ENCODE measurements at places on chromosomes 6 and 20.

- no peak for DNase-seq
These were observed 44.5 kb downstream of the RAMACL start for GRCh38 chr6:166541876-166542579.

- no peak for DNase-seq
These were observed 11.4 kb downstream of the DDX27 start for GRCh38 chr20:49230561-49231133.

- no peak for DNase-seq
These were observed 140.7 kb downstream of the ESR1 start for GRCh38 chr6:151948002-151948743.

DNA sequence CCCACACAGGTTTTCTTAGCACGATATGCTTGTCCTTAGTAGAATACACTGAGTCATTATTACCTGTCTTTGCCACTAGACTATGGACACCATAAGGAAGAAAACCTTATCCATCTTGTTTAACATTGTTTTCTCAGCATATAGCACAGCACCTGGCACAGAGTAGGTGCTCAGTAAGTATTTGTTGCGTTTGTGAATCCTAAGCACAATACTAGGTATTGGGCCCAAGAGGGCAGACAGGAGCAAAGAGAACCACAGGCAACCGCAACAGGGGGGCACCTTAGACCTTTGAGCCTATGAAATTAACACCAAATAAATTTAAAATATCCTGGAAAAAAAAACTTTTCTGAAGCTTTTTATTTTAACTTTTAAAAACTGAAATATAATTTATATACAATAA, 3.7 kb upstream of the NCOA6 start:
- DNase-seq = no peak

DNA sequence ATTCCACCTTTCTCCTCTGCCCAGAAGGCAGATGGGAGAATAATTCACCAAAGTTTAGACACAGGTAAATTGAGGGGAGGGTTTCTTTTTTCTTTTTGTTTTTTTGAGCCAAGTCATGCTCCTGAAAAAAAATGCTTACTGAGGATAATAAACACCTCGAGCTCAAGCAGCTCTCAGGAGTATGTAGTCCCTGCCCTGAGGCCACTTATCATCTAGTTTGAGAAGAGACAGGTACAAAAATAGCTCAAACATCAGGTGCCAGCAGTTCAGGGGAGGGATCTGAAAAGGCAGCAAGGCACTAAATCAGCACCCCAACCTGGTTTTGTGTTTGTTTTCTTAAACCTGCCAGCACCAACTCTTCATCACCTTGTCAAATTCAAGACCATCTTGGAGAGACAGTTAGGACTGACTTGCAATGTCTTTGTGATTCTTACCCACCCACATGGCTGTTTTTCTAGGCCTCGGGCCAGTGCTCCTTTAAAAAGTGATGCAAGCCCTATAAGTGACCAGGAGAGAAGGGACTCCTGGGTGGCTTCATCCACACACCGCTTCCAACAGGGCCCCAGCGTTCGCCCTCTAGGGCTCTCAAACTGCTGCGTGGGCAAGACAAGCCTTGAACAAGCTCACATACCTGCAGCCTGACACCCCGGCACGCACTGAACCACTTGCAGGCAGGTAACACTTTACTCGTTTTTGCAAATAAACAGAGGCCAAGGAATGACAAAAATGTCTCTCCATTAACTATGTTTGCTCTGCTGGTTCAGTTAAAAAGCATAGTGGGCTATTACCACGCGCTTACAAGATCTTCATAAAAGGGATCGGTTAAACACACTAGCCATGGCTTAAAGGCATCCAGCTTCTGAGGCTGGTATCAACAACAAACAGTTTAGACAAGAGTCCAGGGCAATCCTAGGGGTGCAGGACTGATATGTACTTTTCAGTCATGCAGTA, 13.9 kb downstream of the JAG1 start:
- DNase-seq = no peak

DNA sequence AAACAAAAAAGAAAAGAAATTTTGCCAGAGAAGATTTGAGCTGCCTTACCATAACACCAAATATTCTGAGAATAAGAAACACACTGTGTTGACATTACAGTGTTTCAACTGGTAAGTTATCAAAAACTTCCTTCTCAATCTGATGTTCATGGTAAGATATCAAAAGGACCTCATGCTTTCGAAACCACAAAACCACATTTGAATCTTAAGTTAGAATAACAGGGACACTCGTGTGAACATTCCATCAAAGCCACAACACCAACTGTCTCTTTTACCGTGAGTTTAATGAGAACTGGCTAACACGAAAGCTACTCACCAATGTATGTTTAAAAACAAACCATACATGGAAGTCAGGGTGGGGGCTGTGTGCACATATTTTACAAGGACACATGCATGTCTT, 73.0 kb upstream of the OPRM1 start:
- no peak for DNase-seq

DNA sequence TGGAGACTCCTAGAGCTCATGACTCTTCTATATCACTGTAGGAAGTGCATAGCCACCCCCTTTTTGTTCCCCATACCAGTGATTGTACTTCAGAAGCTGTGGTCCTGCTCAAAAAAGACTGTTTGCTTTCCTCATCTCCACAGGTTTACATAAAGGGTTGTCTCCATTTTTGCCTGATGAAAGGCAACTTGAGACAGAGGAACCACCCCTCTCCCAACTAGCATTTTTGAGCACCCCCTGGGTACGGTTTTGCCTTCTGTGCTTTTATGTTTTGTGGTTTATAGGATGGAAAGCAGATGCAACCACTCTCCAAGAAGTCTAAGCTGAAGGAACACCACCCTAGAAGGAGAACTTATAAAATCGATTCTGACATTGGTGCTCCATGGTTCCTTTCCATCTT, 127.7 kb upstream of the SUPT3H start:
- no peak for DNase-seq

- DNase-seq = no peak
These were observed 249.1 kb downstream of the LY86 start for GRCh38 chr6:6837541-6838080.

DNA sequence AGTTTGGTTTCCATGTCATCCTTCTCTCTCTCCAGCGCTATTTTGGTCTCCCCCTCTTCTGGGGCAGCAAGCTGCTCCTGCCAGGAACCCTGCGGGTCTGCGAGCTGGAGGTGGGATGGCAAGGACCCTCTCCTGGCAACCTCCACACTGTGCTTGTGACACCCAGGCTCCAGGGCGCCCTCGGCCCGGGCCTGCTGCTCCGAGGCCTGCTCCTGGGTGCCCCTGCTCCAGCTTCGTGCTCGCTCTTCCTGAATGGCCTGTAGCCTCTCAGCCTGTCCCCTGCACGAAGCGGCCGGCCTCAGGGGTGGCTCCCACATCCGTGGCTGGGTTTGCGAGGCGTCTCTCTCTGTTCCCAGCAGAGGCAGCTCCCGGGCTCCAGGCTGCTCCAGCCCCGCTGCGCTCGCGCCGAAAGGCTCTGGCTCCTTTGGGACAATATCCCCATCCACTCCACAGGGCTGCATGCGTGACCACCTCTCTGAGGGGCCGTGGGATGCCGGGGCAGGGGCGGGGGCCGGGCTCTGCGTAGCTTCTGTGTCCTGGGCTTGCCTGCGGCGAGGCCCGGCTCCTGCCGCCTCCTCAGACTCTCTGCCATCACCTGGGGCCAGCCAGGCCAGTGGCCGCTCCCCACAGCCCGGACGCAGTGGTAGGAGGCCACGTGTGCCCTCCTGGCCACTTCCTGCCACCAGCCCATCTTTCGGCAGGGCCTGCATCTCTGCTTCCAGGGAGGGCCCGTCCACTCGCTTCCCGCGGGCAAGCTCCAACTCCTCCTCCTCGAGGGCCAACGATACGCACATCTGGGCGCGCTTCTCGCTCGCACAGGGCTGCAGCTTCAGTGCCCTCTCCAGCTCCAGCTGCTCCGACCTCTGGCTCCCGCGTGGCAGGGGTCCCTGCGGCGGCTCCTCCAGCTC, 68.9 kb downstream of the GINS1 start:
- no peak for DNase-seq

- DNase-seq = no peak
These were observed 6.0 kb downstream of the L3MBTL1 start for GRCh38 chr20:43513372-43513930.

GRCh38 chr6:73388800-73389512, 5.7 kb upstream of the DDX43 start:
- DNase-seq = peak; percentile 13

DNA sequence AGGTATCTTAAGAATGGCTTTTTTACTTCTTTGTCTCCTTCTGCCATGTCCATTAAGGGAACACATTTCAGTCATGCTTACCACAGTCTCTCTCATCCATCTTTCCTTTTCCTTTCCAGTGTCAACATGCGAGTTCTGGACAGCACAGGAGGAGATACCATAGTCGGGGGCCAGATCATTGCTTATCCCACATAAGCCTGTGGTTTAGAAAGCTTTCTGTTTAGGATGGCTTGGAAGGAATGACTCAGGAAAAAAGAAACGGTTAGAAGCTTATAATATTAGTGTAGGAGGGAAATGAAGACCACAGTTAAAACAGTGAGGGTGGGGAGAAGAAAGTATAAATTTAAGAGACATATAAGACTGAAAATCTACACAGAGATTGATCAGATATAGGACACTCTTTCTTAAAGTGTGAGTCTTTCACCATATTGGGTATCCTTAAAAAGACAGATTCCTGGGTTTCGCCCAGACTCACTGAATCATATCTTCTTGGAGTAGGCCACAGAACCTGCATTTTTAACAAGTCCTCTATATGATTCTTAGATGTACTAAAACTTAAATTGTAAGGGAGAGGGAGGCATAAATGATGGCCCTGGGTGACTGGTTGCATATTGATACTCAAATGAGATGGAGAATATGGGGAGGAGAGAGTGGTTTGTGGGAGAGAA, 36.1 kb downstream of the DSE start:
- no peak for DNase-seq

DNA sequence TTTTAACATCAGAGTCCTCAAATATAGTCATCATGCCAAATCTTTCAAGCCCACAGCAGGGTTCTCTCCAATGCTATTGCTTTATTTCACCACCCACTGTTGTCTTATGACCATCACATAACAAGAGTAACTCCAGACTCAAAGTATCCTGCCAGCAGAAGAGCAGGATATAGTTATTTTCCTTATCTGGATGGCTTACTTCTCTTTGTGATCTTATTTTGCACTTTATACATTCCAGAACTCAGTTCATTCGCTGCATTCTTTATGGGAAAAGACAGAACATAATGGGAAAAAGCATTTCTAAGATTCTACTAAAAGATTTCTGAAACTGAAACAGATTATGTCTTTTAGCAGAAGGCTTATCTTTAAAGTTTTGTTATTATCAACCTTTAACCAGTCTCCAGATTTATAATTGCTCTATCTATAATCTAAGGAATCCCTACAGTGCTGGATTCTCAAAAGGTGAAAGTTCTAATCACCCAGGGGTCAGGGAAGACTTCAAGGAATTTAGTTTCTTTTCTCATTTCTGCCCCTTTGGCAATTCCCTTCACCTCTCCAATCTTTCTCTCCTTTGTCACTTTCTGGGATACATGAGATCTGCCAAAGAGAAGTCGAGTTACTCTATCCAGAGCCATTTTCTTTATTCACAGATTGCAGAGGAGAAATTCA, 190.4 kb downstream of the TPBG start:
- no peak for DNase-seq

GRCh38 chr6:89874438-89874837, 19.8 kb upstream of the GJA10 start:
- DNase-seq = no peak

- no peak for DNase-seq
These were observed 67.9 kb downstream of the LIN28B start for GRCh38 chr6:105024803-105025202.

DNA sequence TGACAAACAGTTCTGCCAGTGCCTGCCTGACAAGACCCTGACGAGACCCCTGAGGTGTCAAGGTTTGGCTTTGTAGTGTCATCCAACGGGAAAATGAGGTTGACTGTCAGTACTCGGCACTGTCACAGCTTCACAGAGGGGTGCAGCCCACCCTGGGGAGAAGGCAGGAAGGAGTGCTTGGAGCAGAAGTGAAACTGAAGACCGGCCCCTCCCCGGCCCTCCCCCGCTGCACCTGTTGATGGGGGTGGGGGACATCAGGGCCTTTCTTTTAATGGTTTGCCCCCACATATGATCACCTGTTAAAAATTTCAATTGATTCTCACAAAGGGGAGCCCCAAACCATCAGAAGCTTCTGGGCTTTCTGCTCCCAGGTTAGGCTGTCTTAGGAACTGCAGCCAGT, 6.8 kb downstream of the PMEPA1 start:
- DNase-seq = no peak

DNA sequence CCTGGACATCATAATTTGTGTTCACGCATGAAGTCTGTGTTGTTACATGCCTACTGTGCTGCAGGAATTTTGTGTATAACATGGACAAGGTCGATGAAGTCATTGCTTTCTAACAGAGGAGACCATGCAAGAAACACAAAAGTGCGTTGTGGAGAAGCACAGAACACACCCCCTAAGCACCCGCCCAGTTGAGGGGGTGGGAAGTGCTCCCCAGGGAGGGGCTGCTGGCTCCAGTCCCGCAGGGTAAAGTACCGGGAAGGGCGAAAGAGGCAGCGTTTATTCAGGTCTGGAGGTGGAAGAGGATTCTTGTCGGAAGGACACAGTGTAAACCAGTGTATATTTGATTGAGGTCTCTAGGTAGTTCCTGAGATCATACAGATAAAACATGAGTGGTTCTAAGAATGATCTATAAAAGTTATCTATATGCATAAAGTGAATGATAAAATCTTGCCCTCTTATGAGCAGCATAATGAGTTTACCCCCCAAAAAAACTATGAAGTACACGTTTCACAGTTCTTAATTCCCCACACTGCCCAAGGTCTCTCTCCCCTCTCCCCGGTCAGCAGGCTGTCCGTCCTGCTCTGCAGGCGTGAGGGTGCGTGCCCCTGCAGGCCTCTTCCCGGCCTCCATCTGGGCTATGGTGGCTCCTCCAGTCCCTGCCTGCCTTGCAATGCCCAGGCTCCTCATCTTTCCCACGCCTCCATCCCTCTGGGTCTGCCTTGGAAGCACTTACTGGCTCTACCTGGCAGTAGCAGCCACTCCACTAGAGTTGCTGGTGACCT, 159.7 kb downstream of the THBS2 start:
- DNase-seq = no peak

GRCh38 chr6:43077333-43077809, 1.3 kb downstream of the PTK7 start:
- no peak for DNase-seq

DNA sequence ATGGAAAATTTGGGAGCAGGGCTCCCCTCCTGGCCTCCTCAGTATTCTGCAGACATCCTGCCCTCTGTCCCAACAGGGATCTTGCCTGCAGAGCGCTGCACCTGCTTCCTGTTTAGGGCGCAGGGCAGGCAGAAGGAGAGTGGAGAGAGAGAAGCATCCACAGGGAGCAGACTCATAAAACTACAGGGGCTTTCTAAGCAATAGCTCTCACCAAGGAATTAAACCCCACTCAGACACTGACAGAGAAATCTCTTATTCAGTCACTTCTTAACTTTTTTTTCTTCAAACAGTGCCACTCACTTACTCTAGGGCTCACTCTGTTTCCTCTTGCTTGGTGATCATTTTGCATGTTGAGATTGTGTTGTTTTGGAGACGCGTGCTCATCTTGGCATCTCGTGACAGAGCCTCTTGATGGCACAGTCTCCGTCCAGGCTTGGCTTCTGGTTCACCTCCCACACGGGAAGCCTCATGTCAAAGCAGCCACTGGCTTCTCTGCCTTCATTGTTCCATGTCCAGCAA, 153.1 kb upstream of the INSM1 start:
- no peak for DNase-seq

GRCh38 chr20:63357921-63358905, 2.9 kb downstream of the CHRNA4 start:
- DNase-seq = no peak

Measured in activated CD8-positive, alpha-beta memory T cell treated with anti-CD3 and anti-CD28 coated beads for 1 hour (primary cell).